NCI-H187 (cell line): ENCODE measurements at places on chromosomes 5 and 9.

- no peak for DNase-seq
These were observed 12.9 kb upstream of the RHOBTB3 start for GRCh38 chr5:95718203-95718602.

DNA sequence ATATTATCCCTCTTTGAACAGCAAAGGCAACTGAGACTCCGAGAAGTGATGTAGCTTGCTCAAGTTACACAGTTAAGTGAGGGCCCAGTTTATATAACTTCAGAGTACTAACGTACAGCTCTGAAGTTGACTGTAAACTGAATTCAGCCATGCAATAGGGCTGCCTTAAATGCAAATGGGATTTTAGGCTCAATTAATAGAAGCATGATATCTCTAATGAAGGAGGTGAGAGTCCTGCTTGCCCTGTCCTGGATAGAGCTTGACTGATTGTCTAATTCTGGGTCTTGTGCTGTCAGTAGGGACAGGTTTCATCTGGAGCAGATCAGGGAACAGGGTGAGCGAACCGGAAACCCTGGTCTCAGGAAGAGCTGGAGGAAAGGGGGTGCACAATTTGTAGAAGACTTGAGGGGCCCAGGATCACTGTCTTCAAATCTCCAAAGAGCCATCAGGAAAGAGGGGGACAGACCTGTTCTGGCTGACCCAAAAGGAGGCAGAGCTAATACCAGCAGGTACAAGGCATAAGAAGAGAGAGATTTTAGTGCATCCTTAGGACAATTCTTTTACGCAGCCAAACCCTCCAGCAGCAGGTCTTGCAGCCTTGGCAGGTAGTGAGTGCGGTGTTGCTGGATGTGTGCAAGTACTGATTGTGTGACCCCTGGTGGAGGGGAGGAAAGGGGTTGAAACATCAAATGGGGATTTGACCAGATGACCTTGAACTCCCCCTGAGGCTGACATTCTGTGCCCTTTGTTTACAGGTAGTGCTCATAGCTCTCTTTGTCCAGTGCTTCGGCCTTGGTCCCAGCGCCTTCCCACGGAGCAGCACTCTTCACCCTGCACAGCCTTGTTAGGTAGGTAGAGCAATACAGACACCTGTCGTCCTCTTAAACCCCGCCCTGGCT lies 13.0 kb downstream of the GSN start:
- DNase-seq, result no peak

- no peak for DNase-seq
These were observed 414.1 kb upstream of the CLINT1 start for GRCh38 chr5:158273035-158273434.

- no peak for DNase-seq
These were observed 80.0 kb upstream of the C9orf72 start for GRCh38 chr9:27653246-27653645.

- DNase-seq, result no peak
These were observed 104.1 kb downstream of the PRDM6 start for GRCh38 chr5:123193176-123193575.

DNA sequence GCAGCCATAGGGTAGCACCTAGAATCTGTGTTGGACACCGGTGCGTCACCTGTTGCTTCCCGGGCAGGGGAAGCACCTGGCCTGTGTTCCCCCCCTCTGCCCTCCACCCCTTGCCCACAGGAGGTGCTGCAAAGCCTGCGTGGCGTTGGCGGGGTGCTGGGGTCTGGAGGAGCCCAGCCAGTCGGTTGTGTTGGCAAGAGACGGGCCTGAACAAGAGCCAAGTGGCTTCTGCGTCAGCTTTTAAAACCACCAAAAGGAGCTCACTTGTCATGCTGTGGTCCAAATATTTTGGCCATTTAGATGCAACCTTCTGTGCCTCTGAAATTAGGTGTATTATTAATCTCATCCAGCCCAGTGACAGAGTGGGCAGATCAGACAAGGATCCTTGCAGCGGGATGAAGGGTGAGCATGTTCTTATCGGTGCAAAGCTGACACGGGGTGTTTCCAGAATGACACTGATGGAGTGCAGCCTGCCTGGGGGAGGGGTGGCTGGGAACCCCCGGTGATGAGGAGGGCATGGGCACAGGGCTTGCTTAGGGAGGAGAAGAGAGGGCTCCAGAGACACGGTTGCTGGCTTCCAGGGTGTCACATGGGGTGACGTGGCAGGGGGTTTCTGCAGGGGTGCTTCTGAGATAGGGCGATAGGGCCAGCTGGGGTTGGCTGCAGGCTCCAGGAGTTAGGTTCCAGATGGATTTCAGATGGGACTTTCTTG lies 9.7 kb upstream of the RXRA start:
- no peak for DNase-seq
